GM12892 (cell line): ENCODE measurements at places on chromosomes 11 and 22.

GRCh38 chr11:59216641-59217564, 4.2 kb upstream of the MPEG1 start:
- DNase-seq: no peak

GRCh38 chr22:48663297-48663696, 1164.4 kb downstream of the BRD1 start:
- DNase-seq: no peak

DNA sequence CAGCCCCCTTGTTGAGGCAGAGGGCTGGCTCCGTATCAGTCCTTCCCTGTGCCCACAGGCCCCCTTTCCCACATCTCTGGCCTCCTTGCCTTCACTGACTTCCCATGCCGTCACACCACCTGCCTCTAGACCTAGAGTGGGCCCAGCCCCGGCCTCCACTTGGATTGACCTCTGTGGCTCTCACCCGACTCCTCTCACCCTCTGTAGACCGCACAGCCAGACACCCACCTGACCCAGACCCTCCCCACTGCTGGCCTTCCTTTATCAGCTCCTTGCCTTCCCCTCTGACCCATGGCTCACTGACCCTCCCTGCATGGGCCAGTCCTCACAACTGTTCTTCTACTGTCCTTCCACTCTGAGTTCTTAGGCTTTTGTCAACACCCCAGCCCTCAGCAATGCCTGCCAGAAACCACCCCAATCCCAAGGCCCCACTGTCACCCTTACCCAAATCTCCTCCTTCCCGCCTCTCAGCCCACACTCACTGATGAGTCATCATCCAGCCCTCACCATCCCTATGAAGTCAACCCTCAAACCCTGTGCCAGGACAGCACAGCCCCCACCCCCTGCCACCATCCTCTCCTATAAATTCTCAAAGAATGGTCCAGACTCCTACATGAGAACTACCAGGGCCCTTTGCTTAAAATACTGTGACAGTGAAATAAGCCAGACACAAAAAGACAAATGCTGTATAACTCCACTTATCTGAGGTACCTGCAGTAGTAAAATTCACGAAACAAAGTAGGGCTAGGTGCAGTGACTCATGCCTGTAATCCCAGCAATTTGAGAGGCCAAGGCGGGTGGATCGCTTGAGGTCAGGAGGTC, 53.4 kb downstream of the SCGB1A1 start:
- no peak for DNase-seq

DNA sequence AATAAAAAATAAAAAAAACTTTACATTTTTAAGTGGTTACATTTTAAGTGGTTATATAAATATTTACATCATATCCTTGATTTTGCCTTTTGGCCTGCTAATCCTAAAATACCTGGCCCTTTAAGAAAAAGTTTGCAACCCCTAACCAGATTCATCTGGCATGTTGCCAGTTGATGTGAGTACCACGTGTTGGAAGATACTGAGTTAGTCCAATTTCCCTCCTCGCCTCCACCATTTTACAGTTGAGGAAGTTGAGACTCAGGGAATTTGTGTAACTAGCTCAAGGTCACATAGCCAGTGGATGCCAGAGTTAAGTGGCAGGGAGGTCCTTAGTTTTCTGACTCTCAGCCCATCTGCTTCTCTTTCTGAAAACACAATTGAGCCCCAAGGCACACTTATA, 5.1 kb downstream of the ELF5 start:
- DNase-seq: no peak

- no peak for DNase-seq
Observed at GRCh38 chr22:49865156-49865555, 11.5 kb downstream of the ZBED4 start.

- DNase-seq: peak; percentile 93
Observed at GRCh38 chr11:119728651-119729580, at the start of gene NECTIN1. Gene NECTIN1 (minus strand): TSS chr11:119729200. CDS start chr11:119728553, 647 bp downstream.

- DNase-seq: no peak
Observed at GRCh38 chr11:36437413-36437812, 72.7 kb downstream of the TRAF6 start.

- DNase-seq: no peak
Observed at GRCh38 chr22:42820045-42820763, 36.9 kb downstream of the ARFGAP3 start.
